Activated T-helper 2 cell treated with anti-CD3 and anti-CD28 coated beads, Interferon-gamma antibody, Interleukin-2, Interleukin-4, amounts not matched to agents 10 μg/mL and 5 μg/mL and 100 μg/mL, durations not matched to agents 14 hours and 24 hours and 36 hours (primary cell): ENCODE measurements at places on chromosomes 1 and 21. TPM values are rescaled to one million over a fixed set of nuclear protein-coding genes. Genes with fewer than 3 reads are reported as not detected.

The NDUFV3 gene
- total RNA-seq = 39.6 and 45.9 TPM in 2 replicates

The TINAGL1 gene
- not detected in 2 replicates for total RNA-seq

The FCRL6 gene
- not detected in 2 replicates for total RNA-seq

The SUSD4 gene
- 0.18 and 0.34 TPM in 2 replicates for total RNA-seq

The RNF115 gene
- 15.5 TPM in 2 replicates for total RNA-seq

The RGSL1 gene
- not detected in 2 replicates for total RNA-seq

The MYOC gene
- not detected in 2 replicates for total RNA-seq

The NPPA gene
- not detected in 2 replicates for total RNA-seq

DNA sequence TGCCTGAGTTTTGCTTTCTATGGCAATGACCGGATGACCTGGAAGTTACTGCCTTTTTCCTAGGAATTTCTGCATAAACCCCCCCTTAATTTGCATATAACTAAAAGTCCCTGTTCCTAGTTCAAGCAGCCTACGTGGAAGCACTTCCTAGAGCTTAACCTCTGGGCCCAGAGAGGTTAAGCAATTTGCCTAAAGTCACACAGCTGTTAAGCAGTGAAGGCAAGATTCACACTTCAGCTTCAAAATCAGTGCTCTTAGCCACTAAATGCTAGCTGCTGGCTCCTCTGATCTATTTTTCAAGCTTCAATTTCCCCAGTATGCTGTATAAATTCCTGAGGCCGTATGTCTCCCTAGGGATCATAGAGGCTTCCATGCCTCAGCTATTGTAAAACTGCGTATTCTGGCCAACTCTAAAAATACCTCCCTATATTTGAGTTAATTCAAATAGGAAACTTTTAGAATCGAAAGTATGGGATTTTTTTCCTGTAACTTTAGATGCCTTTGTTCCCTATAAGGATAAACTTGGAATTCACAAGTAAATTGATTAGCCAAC, 53.1 kb upstream of the CD5L start:
- DNase-seq = no peak

DNA sequence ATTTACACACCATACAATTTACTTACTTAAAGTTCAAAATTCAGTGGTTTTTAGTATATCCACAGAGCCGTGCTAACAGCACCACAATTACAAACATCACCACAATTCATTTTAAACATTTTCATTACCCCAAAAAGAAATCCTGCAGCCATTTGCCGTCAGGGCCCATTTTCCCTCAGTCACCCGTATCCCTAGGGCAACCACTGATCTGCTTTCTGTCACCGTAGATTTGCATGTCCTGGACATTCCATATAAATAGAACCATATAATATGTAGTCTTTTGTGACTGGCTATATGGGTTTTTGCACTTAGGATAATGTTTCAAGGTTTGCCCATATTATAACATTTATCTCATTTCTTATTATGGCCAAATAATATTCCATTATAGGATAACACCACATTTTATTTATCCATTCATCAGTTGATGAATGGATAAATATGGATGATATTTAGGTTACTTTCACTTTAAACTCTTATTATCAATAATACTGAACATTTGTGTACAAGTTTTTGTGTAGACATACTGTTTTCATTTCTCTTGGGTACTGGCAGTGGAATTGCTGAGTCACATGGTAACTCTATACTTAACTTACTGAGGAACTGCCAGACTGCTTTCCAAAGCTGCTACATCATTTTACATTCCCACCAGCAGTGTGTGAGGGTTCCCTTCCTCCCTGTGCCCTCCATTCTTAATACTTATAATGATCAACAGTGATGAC, 68.9 kb downstream of the ST3GAL3 start:
- DNase-seq = no peak

- DNase-seq = no peak
Observed at GRCh38 chr1:208153386-208153785, 90.8 kb downstream of the PLXNA2 start.

DNA sequence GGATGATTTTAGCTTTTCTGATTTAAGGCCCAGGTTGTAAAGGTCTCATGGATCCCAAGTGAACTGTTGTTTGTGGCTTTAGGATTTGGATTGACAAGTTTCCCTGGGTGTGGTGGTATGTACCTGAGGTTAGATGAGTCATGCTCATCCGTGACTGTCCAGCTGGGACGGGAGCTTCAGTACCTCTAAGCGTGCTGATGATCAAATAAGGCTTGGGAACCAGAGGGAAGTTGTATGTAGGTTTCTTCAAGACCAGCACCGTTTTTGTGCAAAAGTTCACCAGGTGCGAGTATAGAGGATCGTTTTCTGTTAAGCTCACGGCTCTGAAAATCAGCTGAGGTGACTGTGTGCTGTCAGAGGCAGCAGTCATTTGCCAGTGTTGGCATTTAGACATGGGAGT, 19.8 kb downstream of the PLA2G2E start:
- DNase-seq = no peak

GRCh38 chr1:223776075-223776814, 63.9 kb downstream of the CAPN2 start:
- no peak for DNase-seq

DNA sequence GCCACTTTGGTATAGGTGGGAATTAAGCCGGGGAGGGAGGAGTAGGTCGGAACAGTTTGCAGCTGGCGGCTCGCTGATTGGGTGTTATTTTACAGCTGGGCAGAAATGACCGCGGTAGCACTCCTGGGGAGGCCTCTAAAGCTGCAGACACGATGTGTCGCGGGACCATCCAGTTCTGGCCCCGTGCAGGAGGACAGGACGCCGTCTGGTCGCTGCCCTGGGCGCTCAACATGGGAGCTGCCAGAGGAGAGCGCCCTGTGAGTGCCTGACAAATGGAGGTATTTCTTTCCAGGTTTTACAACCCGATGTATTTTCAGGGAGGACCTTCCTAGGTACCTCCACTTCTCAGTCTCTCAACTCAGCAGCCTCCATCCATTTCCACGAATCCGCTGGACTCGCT, 46.2 kb downstream of the CDC7 start:
- no peak for DNase-seq

- DNase-seq = peak; percentile 59
Observed at GRCh38 chr1:160830321-160831153, 32.1 kb downstream of the CD244 start.

DNA sequence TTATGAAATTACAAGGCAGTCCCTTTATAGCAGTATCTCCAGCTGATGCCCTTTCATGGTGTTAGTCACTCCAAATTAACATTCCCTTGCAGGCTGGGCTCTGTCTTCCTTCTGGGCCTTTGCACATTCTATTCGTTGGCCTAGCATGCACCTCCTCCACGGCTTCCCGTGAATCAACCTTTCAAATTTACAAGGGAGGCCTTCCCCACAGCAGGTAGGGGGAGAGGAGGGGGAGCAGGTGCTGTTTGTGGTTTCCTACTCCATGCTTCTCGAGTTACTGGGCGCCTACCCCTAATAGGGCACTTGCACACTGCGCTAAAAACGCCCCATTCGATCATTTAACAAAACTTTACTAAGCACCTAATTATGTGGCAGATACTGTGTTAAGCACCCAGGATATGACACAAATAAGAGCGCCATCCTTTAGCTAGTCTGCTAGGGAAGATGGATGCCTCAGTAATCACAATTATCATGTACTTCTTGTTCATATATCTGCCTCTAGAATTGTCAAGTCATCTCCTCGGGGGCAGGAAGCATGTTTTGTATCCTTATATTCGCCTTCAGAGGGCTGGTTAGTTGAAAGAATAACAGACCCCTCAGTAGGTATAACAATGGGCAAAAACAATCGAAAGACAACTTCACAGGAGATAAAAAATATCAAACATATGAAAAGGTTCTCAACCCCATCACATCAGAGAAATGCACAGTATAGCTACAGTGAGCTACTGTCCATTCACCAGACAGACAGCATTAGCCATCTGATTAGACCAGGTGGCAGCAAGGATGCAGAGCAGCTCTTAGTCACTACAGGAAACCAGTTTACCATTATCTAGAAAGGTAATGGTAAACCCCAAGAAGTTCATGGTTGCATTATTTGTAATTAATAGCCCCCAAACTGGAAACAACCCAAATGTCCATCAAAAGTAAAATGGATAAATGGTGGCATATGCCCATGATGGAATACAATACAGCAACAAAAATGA, 1.7 kb upstream of the ADAR start:
- peak; percentile 43 for DNase-seq

DNA sequence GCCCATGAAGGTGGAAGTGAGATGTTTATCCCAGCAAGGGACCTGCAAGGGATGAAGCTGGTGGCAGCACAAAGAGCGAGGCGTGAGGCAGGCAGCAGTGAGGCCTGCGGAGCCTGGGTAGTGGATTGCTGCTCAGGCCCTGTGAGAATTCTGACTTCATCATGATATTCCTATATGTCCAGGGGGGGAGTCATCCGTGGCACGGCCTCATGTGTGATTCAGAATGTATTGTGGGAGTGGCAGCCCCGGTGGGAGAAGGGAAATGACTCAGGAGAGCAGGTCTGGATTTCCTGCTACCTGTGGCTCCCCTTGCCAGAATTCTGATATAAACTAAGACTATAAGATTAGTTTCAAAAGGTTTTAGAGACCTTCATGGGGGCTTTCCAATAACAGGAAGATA, 240.9 kb downstream of the CAMTA1 start:
- no peak for DNase-seq

- no peak for DNase-seq
Observed at GRCh38 chr21:41229509-41230248, 61.7 kb downstream of the BACE2 start.

DNA sequence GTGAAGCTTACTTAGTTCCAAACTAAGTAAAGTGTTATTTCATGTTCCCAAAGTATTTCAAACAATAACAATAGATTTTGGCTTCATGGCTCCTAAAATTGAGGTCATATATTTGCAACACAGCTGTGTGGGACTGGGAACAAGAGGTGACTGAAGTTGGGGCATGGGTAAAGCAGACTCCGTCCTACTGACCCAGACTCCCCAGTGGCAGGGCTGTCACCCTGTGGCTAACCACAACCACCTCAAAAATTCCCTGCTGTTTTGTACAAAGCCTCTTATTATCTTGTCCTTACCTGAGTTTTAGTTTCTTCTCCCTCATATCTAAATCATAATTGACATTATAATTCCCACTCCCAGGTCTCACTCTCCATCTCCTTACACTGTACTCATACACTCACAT, 117.6 kb downstream of the PTGER3 start:
- DNase-seq = no peak

- DNase-seq = no peak
Observed at GRCh38 chr1:4494558-4494957, 159.9 kb upstream of the AJAP1 start.

GRCh38 chr1:40948741-40949443, 30.6 kb upstream of the CTPS1 start:
- peak; percentile 54 for DNase-seq

GRCh38 chr1:66535061-66535460, 1.1 kb downstream of the SGIP1 start:
- DNase-seq = no peak

DNA sequence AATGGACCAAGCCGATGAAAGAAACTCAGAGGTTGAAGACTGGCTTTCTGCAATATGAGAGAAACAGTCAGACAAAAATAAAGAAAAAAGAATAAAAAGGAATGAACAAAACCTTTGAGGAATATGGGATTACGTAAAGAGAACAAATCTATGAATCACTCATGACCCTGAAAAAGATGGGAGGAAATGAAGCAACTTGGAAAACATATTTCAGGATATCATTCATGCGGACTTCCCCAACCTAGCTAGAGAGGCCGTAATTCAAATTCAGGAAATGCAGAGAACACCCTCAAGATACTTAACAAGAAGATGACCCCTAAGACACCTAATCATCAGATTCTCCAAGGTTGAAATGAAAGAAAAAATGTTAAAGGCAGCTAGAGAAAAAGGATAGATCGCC, 705.3 kb upstream of the CHRM3 start:
- DNase-seq = no peak

- no peak for DNase-seq
Observed at GRCh38 chr1:40929155-40929554, 50.3 kb upstream of the CTPS1 start.

- DNase-seq = no peak
Observed at GRCh38 chr1:1026599-1027413, 6.9 kb downstream of the AGRN start.

GRCh38 chr1:206503591-206504362, 3.6 kb upstream of the RASSF5 start:
- no peak for DNase-seq

DNA sequence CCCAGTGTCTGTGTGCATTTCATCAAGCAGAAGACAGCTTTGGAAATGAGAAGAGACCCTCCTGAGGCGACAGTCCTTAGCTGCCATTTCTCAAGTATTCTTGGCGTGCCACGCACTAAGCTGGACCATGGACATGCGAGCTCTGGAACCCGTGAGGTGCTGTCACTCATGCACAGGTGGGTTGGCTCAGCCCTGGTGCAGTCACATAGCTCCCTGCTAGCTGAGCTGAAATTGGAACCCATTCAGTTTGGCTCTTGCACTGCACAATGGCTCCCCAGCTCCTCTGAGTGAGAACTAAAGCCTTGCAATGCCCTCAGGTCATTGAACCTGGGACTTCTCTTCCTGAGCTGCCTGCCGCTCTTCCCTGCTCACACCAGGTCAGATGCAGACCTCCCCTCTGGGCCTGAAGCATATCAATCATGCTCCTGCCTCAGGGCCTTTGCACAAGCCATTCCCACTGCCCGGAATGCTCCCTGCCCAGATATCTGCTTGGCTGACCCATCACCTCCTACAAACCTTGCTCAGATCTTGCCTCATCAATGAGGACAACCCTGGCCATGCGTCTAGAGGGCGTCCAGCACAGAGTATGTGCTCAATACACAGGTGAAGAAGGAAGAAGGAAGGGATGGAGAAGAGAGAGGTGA, 6.3 kb upstream of the SRARP start:
- no peak for DNase-seq

GRCh38 chr1:174743654-174744561, 255.8 kb upstream of the CACYBP start:
- DNase-seq = no peak

GRCh38 chr1:97913506-97914139, 7.2 kb downstream of the DPYD start:
- DNase-seq = no peak

- DNase-seq = no peak
Observed at GRCh38 chr1:169487561-169487960, 1.8 kb upstream of the SLC19A2 start.

DNA sequence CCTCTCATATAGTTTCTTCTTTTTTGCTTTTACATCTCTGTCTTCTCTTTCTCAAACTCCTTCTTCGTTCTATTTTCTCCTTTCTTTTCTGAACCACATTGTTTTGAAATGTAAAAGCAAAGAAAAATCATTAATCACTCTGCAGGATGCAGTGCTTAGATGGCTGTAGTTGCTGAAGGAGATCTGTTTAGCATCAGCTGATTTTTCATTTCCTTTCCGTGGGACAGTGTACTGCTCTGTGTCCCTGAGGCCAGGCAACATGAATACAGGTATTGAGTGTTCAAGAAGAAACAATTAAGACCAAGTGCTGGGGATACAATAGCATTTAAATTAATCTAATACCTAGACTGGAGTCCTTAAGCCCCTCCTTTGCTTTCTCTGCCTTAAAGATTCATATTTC, 257.2 kb upstream of the SPAG17 start:
- DNase-seq = no peak

GRCh38 chr21:41846536-41846935, 32.6 kb downstream of the PRDM15 start:
- DNase-seq = no peak
